ENCODE measurements at places on chromosomes 4 and X. TPM values are rescaled to one million over a fixed set of nuclear protein-coding genes. Genes with fewer than 3 reads are reported as not detected.

HEPH gene
- 9.1 TPM for total RNA-seq

FAM241A gene
- 4.1 TPM for total RNA-seq

DNA sequence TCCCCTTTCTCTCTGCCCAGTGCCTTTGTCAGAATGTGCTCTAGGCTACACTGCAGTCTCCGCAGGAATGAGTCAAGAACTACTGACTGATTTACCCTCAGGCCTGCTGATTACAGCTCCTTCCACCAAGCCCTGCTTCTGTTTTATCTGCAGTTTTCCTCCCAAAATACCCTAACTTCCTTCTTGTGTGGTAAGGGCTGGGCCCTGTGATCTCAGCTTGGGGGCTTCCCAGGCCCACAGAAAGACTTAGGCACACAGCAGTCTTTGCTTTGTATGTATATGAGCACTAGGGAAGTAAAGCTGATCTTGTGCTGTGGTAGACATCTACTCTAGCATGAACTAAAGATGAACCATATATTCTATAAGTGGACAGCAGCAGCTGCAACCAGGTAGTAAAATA is 18.8 kb downstream of the PAK3 start:
- H3K36me3 ChIP-seq, result no peaks in the 10 kb centered on the region
- no peak overlapping the region for H3K4me3 ChIP-seq
- DNase-seq, result no peak
- no peaks in the 10 kb centered on the region for H3K4me1 ChIP-seq
- H3K27me3 ChIP-seq, result no peaks in the 10 kb centered on the region

DNA sequence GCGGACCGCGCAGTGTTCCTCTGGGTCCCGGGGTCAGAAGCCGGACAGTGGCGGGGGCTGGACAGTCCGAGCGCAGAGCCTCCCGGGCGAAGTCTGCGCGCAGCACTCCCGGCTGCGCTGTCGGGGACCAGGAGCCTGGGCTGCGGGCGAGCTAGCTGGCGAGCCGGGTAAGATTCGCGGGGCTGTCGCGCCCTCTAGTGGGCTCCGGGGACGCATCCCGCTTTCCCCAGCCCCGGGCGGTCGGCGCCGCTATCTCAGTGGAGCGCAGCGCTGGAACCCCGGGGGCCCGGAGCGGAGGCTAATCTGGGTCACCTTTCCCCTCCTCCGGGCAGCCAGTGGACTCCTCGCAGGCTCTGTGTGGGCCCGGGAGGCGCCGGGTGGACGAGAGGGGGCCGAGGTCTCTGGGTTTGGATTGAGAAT is 4.2 kb downstream of the PDGFRA start:
- peak overlapping the region; percentile 59 for H3K4me3 ChIP-seq
- peaks cover 13% of the 10 kb centered on the region for H3K4me1 ChIP-seq
- DNase-seq, result peak; percentile 82
- H3K27me3 ChIP-seq, result peaks cover 31% of the 10 kb centered on the region
- peak overlapping the region; percentile 82 for H3K27ac ChIP-seq

DNA sequence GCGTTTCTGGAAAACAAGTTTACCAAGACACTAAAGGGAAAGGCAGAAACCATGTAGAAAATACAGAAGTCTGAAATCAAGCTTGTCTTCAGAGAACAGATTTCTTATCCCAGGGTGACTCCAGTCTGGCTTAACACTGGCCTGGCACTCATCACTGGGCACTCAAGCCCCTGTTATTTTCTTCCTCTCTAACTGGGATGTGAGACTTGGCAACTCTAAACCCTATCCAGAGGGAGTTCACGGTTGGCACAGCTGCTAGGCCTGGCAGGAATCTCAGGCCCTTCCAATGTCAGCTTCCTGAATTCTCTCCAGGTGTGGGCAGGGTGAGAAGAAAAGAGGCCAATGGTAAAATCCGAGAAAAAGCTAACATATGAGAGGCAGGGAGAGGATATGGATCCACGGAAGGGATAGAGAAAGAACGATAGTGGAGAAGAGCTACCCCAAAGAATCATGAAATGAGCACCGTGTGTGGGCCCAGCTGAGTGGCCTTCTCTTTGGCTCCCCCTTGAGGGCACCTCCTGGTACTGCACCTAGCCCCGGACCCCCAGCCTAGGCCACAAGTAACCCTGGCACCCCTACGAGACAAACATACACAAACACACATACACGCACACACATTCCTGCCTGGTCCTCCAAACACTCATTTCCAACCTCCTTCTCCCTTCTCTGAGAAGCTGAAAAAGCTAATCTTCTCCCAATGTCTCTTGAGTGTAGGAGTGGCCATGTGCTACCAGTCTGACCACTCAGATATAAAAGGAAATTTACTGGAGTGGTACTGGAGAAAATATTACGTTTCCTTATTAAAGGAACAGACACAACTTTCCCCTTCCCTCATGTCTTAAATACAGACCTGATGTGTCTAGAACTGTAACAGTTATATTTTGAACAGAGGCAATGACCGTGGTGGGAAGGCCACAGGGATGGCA is 16.6 kb upstream of the PTCHD1 start:
- H3K27me3 ChIP-seq, result no peaks in the 10 kb centered on the region
- H3K4me3 ChIP-seq, result no peak overlapping the region
- DNase-seq, result no peak
- H3K27ac ChIP-seq, result no peak overlapping the region
- no peaks in the 10 kb centered on the region for H3K36me3 ChIP-seq
- H3K4me1 ChIP-seq, result no peaks in the 10 kb centered on the region

HDX gene
- 5.0 TPM for total RNA-seq

GPR34 gene
- 0.26 TPM for total RNA-seq

GRCh38 chr4:151600432-151600831 is 160.4 kb downstream of the GATB start:
- no peak for DNase-seq
- no peak overlapping the region for H3K27ac ChIP-seq
- H3K4me3 ChIP-seq, result no peak overlapping the region
- H3K4me1 ChIP-seq, result no peaks in the 10 kb centered on the region
- H3K36me3 ChIP-seq, result no peaks in the 10 kb centered on the region

- no peaks in the 10 kb centered on the region for H3K36me3 ChIP-seq
- no peaks in the 10 kb centered on the region for H3K27me3 ChIP-seq
- no peak for DNase-seq
- H3K4me1 ChIP-seq, result no peaks in the 10 kb centered on the region
- H3K27ac ChIP-seq, result no peak overlapping the region
These were observed 186.5 kb upstream of the ATP6AP2 start for GRCh38 chrX:40394302-40394701.

GRCh38 chrX:71504346-71504745 is 28.6 kb upstream of the OGT start:
- H3K27me3 ChIP-seq, result no peaks in the 10 kb centered on the region
- DNase-seq, result no peak
- no peaks in the 10 kb centered on the region for H3K36me3 ChIP-seq
- H3K4me3 ChIP-seq, result no peak overlapping the region

DNA sequence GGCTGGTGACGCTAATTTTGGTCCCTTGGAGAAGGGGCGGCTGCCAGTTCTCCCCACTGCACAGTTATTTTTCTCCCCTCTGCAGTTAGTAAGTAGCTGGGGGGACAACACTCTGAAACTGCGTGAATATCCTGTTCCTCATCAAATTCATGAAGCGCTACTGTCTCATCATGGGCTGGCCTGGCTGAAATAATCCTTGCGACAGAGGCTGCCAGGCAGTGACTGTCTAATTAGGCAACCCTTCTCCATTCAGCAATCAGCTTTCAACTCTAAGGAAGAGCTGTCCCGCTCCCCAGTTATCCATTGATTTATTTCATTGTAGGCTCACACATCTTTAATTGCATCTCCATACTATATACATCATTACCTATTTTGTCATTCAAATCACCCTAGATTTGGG is 8.2 kb downstream of the SH3TC1 start:
- H3K27ac ChIP-seq, result no peak overlapping the region
- DNase-seq, result no peak

All from uterus (tissue), 4 donors.